ENCODE measurements at places on chromosomes 6 and 20. TPM values are rescaled to one million over a fixed set of nuclear protein-coding genes. Genes with fewer than 3 reads are reported as not detected.

Gene C6orf58
- not detected for total RNA-seq

DNA sequence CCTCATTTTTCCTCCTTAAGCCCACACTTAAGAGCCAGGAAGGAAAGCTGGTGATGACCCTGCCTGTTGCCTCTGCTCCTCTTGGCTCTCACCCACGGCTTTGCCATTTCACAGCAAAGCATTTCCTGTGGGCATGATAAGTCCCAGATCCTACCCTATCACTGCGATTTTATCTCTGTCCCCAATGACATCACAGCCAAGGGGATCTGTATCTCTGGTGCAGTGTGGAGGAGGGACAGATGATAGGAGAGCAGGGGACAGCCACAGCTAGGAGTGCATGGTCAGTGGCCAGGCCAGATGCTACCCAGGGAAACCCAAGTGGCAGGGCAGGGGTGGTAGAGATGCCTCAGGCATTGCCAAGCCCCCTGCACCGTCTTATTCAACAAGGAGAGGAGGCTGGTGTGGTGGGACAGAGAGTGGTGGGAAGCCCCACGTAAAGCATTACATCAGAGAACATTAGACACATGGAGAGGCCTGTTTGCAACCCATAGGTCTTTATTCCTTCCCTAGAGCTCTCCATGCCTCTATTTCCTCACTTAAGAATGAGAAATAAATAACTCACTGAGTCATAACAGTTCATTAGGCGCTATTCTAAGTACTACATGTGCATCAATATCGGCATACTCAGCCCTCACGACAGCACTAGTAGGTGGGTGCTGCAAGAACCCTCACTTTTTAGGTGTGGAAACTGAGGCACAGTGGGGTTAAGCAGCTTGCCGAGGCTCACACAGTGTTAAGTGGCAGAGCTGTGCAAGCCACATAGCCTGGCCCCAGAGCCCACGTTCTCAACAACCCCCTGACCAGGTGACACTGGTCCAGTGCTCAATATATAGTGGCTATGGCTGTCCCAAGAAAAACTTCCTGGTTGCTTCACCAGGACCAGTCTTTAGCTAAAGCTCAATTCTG is 4.6 kb downstream of the TFEB start:
- no peak for DNase-seq

DNA sequence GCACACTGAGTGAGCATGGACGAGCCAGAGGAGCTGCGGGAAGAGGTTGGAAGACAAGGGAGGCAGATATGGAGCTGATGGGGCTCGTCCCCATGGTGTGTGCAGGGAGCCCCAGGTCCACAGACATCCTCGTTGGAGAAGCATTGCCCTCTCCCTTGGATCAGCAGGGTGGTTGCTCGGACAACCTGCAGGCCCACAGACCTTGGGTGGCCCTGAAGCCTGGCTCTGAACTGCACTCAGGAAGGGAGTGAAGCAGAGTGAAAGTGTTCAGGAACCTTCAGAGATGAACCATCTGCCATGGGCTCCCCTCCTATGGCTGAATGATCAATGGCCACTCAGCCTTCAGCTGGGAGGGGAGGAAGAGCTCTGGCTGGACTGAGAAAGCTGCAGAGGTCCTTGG is 43.3 kb upstream of the LRFN2 start:
- DNase-seq = no peak

DNA sequence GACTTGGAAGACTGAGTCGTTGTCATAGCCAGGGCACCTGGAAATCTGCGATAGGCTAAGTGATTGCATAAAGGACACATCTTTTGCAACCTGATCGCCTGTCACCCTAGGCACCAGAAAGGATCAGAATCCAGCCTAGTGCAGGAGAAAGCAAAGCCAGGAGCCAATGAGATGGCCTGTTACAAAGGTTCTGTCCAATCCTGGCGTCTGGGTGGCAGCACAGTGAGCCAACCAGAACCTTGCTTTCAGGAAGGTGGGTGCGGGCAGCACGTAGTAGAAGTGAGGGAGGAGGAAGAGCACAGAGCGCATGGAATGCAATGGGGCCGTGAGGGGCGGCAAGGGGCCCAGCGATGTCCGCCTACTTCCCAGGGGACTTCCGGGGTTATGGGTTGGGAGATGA is 120.4 kb upstream of the GGTLC1 start:
- no peak for DNase-seq

- DNase-seq = no peak
Observed at GRCh38 chr20:47306095-47306494, 50.4 kb downstream of the ZMYND8 start.

- DNase-seq = no peak
Observed at GRCh38 chr6:6557886-6558285, 30.6 kb upstream of the LY86 start.

DNA sequence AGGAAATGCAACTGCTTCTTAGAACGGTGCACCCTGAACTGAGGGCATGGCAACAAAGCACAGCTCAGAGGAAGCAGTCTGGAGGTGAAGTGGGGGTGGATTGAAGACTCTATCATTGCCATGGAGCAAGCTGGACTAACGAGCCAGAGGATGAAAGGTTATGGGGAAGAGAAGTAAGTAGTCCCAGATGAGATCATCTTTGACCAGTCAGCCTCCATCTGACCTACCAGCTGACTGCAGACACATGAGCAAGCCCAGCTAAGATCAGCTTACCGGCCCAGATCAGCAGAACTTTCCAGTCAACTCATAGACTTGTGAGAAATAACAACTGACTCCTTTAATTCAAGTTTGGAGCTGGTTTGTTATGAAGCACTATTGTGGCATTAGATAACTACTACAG is 9.1 kb upstream of the JAG1 start:
- no peak for DNase-seq

DNA sequence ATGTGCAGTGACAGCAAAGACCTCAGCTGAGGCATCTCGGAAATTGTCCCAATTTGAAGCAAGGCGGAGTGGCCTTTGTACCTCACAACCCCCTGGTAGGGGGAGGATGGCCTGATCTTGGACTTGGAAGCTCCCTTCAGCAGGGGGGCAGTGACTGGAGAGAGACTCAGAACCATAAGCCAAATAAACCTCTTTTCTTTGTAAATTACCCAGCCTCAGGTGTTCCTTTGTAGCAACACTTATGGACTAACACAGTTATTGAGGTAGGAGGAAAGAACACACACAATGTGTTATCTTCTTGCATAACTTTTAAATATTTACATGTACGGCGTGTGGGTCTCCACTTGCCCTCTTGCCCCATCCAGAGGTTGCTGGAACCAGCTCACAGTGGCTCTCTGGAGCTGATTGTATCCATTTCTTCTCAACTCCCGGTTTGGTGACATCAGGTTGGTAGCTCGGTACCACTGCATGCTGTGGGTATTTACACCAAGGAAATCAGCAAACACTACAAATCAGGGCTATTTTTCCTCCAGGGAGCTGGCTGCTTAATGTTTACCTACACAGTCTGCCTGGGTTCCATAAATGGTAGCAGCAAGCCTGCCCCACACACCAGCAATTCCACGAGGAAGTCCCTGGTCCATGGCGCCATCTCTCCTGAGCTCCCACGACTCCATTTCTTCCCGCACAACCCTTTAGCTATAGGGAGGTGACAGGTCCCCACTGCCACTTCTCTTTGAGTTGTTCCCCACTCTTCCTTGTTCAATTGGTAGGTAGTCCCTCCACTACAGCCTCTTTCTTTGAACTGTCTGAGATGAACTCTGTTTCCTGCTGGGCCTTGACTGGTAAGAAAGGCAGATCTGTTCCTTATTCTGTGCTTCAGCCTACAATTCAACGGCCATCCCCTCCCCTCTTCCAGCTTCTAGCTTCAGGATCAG is 54.3 kb upstream of the TASP1 start:
- DNase-seq = no peak

DNA sequence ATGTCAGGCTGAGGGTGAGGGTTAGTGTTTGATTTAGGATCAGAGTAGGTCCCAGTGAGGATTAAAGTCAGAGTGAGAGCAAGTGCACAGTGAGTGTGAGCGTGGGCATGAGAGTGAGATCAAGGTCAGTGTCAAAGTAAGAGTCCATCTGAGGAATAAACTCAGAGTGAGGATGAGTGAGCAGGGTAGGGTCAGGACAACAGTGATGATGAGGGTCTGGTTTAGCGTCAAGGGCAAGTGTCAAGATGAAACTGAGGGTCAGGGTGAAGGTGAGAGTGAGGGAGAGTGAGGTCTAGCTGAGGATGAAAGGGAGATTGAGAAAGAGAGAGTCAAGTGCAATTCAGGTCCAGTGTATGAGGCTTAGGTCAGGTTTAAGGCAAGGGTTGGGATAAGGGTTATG is 7.7 kb upstream of the ZNF343 start:
- DNase-seq = no peak

Gene ARFGAP1
- 49.2 TPM for total RNA-seq

- DNase-seq = no peak
Observed at GRCh38 chr6:163199371-163199770, 215.1 kb upstream of the QKI start.

DNA sequence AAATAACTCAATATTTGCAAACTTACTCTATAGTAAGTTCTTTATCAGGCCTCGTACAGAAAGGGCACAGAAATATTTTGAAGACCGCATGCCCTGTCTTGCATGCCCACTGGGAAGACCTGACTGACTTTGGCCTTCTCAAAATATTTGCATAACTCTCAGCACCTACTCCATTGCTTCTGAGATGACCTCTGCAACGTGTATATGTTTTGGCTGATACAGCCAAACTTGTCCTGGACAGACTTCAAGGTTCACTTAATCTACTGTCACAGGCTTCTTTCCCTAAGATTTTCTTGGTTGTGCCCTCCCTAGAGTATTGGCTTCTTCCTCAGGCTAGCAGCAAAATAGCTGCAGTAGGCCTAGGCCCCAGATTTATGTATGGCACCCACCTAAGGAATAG is 21.5 kb upstream of the SERINC3 start:
- DNase-seq = no peak

Gene OOEP
- total RNA-seq = not detected

GRCh38 chr6:157885876-157886275 is 62.8 kb downstream of the SNX9 start:
- DNase-seq = no peak

- no peak for DNase-seq
Observed at GRCh38 chr6:72952808-72953630, 272.3 kb downstream of the KHDC1L start.

GRCh38 chr6:128284128-128284527 is 236.3 kb downstream of the PTPRK start:
- no peak for DNase-seq

GRCh38 chr6:135909737-135910387 is 58.4 kb downstream of the PDE7B start:
- no peak for DNase-seq

DNA sequence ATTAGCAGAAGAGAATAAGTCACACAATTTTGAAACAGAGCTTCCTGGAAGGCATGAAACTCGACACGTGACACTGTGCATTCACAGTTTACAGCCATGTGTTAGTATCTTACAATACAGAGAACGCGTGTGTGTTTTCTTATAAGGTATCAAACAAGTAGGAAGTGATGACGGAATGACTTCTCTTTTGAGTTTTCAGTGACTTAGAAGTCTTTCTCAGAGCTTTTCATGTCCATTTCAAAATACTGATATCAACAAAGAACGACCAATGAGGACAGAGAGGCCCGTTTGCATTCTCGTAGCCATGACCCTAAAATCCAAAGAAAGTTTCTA is 36.6 kb upstream of the DUSP22 start:
- DNase-seq = no peak

Gene ADAM33
- 28.5 TPM for total RNA-seq

Gene CALHM5
- 1.8 TPM for total RNA-seq

DNA sequence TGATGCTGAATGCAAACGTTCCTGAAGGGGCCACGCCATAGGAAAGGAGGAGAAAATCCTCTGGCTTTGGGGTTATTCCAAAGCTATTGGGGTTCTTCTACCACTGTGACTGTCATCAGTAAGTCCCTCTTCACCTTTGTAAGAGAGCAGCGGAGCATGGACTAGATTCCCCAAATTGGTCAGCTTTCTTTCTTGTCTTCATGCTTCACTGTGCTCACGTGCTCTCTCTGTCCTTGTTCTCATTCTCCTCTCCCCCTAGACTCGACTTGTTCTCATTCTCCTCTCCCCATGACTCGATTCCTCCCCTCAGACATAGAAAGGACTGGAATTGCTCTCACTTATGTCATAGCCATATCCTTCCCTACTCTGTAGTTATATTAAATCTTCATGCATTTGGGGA is 54.8 kb upstream of the ADGRG6 start:
- DNase-seq = no peak

GRCh38 chr20:7692478-7692877 is 247.8 kb downstream of the HAO1 start:
- no peak for DNase-seq

DNA sequence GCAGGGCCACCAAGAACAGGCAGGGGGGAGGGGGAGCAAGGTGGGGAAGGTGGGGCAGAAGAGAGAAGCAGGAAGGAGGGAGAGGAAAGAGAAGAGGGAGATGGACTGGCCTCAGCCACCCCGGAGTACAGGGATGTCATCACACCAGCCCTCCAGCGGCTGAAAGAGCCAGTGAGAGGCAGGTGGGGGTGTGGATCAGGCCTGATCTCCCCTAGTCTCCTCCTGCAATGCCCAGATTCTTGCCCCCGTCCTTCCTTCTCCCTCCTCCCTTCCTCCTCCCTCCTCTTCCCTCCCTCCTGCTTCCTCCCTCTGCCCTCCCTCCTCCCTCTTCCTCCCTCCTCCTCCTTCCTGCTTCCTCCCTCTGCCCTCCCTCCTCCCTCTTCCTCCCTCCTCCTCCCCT is 61.5 kb downstream of the YTHDF1 start:
- DNase-seq = no peak

DNA sequence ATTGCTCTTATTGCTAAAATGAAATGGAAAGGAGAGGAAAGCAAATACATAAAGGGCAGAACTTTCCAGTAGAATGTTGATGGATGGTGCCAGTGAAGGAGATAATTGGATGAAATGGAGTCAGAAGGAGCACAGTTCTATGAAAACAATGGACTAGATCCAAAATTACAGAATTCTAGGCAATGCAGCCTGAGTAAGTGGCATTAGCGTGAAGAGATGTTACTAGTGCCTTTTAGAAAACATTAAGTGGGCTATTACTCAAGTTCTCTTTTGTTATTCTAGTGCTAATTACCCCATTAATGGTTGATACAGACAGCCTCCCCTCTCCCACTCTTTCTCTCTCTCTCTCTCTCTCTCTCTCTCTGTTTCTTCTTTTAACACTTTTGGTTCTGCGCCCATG is 209.5 kb upstream of the RGS17 start:
- DNase-seq = no peak

GRCh38 chr6:170124836-170125235 is 166.0 kb downstream of the DLL1 start:
- DNase-seq = peak; percentile 19

Gene BMP7
- 5.1 TPM for total RNA-seq

GRCh38 chr6:74931558-74931957 is 274.3 kb downstream of the COL12A1 start:
- DNase-seq = no peak

- DNase-seq = no peak
Observed at GRCh38 chr20:19817017-19817416, 59.0 kb downstream of the RIN2 start.

- DNase-seq = no peak
Observed at GRCh38 chr6:111951497-111952085, 78.3 kb upstream of the FYN start.
